ENCODE measurements at places on chromosomes 4 and X.

- DNase-seq = no peak
These were observed 213.5 kb downstream of the VEGFC start for GRCh38 chr4:176579226-176579625.

DNA sequence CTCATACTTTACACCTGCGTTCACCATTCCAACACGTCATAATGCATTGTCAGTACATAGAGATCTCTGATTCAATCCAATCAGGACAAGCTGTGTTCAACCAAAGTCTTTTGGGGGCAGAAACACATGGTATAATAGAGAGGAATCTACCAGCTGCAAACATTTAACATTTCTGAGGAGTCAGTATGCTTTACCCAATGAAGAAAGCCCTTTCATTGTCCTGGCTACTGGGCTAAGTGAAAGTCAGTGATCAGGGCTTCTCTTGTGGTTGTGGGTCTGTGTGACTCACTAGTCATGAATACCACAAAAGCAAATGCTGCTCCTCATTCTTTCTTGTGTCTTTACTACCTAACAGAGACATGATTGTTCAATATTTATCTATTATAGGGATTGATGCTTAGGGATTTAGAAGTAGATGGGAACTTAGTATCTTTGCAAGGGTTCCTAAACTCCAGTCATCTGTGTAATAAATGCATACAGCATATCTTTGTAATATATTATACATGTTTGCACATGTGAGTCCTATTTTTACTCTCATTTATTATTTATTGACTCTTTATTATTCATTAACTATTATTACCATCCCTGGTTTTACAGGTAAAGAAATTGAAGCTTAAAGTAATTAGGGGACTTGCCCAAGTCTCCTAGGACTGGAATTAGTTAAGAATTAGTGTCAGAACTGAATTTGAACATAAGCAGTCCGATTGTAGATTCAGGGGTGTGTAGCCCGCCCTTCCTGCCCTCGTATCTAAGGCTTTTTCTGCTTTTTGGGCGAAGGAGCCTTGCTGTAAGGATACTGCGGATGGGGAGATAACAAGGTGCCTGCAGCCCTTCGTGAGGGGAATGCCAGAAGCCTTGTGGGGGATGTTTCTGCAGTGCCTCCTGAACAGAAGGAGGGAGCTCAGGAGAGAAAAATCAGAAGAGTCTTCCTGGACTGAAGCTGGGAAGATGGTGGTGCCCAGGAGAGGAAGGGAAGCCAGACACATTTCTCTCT lies 353.1 kb upstream of the BOD1L1 start:
- DNase-seq = no peak

DNA sequence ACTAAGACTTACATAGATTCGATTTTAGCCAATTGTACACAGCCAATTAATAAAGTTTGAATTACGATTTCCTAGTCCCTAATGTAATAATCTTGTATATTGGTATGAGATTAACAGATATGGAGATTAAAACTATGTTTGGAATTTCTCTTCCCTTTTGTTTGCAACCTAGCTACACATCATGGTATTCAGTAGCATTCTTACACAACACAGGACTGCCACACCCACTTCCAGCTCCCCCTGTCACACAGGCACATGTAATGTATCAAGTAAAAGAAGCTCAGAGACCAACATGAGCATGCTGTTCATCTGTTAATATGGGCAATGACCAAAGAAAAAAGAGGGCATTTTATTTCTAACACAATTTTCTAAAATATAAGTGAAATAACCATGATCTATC lies 12.8 kb downstream of the SLC6A14 start:
- DNase-seq = no peak

DNA sequence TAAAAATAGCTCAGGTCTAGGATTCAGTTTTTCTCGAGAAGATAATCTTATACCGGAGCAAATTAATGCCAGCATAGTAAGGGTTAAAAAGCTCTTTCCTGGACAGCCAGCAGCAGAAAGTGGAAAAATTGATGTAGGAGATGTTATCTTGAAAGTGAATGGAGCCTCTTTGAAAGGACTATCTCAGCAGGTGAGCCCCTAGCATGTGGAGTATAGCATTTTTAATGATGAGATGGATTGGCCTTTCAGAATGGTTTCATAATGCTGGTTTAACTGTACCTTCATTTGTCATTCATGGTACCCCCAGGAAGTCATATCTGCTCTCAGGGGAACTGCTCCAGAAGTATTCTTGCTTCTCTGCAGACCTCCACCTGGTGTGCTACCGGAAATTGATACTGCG lies 79.4 kb downstream of the SLC10A6 start:
- DNase-seq = no peak

- no peak for DNase-seq
These were observed 178.9 kb downstream of the CENPC start for GRCh38 chr4:67366311-67366861.

DNA sequence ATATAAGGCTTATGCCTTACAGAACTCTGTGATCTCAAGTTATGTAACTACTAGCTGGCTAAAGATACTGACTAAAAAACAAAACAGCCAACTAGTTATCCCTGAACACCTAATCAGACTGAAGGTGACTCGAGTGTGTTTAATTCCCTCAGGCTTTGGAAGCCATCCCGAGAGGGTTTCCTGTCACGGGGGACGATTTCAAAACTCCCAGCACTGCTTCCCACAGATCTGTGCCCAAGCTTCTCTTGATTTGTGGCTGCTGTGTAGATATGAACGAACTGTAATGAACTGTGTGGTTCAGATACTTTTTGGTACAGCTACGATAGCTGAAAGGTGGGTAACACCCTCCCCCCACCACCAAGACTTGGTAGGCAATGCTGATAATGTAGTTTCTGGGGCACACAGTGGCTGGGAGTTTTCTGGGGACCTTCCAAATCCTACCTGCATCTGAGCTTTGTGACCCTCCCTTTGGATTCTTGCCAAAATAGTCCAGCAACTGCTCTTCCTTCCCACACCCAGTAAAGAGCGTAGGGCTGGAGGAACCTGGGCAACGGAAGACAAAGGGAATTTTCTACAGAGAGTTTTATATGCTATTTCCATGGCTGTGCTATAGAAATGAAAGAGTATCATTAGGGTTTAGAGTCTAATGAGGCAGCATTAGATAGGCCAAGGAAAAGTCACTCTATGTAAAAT lies 148.8 kb downstream of the MGST2 start:
- peak; percentile 52 for DNase-seq

DNA sequence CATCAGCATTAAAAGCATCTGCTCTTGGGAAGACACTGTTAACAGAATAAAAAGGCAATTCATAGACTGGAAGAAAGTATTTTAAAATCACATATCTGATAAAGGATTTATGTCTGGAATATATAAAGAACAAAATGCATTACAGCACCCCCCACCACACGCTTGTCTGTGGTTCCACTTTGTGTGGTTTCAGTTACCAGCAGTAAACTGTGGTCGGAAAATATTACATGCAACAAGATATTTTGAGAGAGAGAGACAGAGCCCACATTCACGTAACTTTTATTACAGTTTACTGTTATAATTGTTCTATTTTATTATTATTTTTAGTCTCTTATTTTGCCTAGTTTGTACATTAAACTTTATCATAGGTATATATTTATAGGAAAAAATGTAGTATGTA lies 21.2 kb upstream of the PDE6B start:
- DNase-seq = no peak

DNA sequence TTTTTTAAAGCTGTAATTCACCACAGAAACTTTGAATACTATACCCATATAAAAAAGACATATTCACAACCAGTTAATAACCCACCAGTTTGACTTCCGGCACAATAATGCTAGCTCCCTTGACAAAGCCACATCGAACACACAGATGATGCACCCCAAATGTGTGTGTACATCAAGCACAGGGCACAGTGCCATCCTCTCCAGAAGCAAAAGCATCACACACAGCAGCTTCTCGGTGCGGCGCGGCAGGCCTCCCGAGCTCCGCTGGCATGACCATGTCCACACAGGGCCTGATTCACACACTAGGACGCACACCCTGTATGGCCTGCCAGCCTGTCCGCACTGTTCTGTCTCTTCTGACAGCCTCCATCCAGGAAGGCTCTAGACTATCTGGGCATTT lies 88.0 kb downstream of the LEF1 start:
- no peak for DNase-seq

- DNase-seq = no peak
These were observed 14.5 kb upstream of the FGG start for GRCh38 chr4:154626793-154627484.

- peak; percentile 61 for DNase-seq
These were observed 179.1 kb upstream of the MAB21L2 start for GRCh38 chr4:150402871-150403272.

DNA sequence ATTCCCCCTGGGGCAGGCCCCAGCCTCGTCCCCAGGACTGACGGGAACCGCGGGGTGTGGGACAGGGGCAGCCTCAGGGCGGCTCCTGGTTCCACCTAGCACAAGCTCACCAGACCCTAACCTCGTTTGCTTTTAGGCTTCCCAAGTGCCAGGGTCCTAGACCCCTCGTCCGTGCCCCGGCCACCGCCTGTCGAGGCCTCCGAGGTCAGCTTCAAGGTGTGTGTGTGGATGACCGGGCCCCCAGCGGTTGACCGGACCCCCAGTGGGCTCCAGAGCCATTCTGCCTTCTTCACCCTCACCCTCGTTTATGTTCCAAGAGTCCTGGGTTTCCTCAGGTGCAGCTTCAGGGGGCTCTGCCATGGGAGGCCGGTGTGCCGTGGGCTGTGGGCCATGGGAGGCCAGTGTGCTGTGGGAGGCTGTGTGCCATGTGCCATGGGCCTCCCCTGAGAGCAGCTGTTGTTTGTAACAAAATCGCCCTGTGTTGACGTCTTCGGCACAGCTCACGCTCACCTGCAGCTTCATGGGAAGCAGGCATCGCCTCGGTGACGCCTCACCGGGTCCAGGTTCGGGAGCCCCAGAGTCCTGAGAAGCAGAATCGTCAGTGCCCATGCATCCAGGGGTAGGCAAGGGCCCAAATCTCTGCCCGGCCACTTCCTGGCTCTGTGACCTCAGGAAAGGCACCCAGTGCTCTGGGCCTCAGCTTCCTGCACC lies 43.0 kb upstream of the HMX1 start:
- DNase-seq = no peak

GRCh38 chrX:136185401-136186022 lies 38.2 kb downstream of the FHL1 start:
- DNase-seq = no peak

GRCh38 chr4:120777459-120777858 lies 145.1 kb downstream of the PRDM5 start:
- DNase-seq = no peak

DNA sequence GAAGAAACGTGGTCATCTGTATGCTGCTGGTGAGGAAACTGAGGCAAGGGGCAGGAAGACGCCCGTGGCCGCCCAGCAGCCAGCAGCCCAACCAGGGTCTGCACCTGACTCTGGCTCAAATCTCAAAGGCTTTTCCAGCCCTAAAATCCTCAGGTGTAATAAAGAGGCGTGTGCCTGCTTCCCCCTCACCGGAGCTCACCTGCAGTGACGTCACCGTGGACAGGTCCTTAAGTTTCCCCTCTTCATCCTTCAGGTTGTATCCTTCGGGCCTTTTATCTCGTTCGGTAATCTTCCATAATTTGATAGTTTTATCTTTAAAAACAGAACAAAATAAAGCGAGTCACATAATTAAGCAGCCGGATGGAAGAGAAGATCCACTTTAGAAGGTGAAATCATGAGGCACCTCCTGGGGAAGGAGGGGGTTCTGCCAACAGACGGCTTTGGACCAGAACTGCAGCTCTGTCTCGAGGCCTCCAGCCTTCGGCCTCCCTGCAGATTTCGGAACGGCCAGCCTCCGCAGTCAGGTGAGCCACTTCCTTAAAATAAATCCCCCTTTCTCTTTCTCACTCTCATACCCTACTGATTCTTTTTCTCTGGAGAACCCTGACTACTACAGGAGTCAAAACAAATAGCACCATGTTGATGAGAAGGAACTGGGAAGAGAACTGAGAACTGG lies 96.7 kb downstream of the PPP2R2C start:
- no peak for DNase-seq

GRCh38 chrX:143058120-143058519 lies 32.4 kb downstream of the SPANXN4 start:
- DNase-seq = no peak

GRCh38 chr4:157221426-157221894 lies 932 bp downstream of the GRIA2 start:
- DNase-seq = no peak

DNA sequence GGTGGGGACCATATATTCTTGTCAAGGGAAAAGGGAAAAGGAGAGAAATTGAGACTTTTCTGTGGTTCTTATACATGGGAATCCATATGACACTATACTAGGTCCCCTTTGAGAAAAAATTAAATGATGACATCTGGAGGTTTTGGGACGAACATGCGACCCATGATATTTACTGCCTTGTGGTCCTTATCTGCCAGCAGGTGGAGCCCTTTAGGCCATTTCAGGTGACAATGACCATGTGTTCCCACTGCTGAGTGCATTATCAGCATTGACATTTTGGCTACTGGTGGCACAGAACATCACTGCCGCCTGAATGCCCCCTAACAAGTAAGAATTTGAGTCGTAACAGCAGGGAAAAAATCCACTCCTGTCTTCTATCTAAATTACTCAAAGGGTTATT lies 843.4 kb downstream of the FSTL5 start:
- DNase-seq = no peak

- no peak for DNase-seq
These were observed 84.3 kb upstream of the WDR1 start for GRCh38 chr4:10200869-10201268.

DNA sequence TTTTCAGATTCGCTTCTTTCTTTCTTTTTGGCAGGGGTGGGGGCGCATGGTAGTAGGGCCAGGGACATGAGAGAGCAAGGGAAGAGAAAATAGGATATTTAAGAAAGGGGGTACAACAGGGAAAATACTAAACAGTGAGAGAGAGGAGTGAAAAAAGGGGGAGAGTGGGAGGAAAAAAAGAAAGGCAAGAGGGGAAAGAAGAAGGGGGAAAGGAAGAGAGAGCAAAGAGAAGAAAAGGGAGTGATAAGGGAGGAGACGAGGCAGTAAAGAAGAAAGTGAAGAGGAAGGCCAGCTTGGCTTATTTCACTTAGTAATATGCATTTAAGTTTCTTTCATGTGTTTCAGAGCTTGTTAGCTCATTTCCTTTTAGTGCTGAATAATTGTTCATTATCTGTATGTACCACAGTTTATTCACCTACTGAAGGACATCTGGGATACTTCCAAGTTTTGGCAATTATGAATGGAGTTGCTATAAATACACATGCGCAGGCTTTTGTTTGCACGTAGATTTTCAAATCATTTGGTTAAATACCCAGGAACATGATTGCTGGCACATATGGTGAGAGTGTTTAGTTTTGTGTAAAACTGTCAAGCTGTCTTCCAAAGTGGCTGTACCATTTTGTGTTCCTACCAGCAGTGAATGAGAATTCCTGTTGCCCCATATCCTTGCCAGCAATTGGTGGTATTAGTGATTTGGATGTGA lies 37.3 kb downstream of the CASP6 start:
- DNase-seq = peak; percentile 67

Data from NCI-H1105 (cell line).